ENCODE measurements at places on chromosomes 12 and 14. TPM values are rescaled to one million over a fixed set of nuclear protein-coding genes. Genes with fewer than 3 reads are reported as not detected.

The TNFRSF1A gene
- total RNA-seq = 283 TPM

The UNC79 gene
- not detected for total RNA-seq

The CDK4 gene
- total RNA-seq = 122 TPM

The IL31 gene
- total RNA-seq = not detected

The RTL1 gene
- total RNA-seq = not detected

The IFNG-AS1 gene
- not detected for total RNA-seq

The HOXC5 gene
- total RNA-seq = not detected

The ESPL1 gene
- 12.3 TPM for total RNA-seq

The KRT85 gene
- total RNA-seq = not detected

The KRT79 gene
- not detected for total RNA-seq

The DGKA gene
- 497 TPM for total RNA-seq

The PRB2 gene
- not detected for total RNA-seq

The KRT74 gene
- total RNA-seq = 0.33 TPM

The GALNT9 gene
- total RNA-seq = not detected

The OASL gene
- 0.51 TPM for total RNA-seq

The CCDC59 gene
- total RNA-seq = 63.5 TPM

The GLIPR1 gene
- 5.6 TPM for total RNA-seq

The NTS gene
- not detected for total RNA-seq

The C12orf50 gene
- total RNA-seq = not detected
